Lower lobe of right lung (tissue), 2 donors: ENCODE measurements at places on chromosomes 3 and 15.

- DNase-seq, result no peak
Measured at GRCh38 chr3:65762235-65762580, 276.5 kb downstream of the MAGI1 start.

DNA sequence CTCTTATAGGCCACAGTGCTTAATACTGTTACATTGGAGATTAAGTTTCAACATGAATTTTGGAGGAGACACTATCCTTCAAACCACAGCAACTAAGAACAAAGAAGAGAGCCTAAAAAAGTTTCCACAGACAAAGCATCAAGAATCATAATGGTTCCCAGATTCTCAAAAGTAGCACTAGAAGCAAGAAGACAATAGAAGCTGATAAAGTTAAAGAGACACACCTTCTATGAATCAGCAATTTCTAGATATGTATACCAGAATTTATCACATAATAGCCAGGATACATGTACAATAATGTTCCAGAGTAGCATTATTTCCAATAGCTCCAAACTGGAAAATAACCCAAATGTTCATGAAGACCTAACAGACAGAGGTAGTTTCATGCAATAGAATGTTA, 12.2 kb downstream of the NKIRAS1 start:
- DNase-seq, result no peak

GRCh38 chr3:72131899-72132298, 347.0 kb upstream of the PROK2 start:
- no peak for DNase-seq

DNA sequence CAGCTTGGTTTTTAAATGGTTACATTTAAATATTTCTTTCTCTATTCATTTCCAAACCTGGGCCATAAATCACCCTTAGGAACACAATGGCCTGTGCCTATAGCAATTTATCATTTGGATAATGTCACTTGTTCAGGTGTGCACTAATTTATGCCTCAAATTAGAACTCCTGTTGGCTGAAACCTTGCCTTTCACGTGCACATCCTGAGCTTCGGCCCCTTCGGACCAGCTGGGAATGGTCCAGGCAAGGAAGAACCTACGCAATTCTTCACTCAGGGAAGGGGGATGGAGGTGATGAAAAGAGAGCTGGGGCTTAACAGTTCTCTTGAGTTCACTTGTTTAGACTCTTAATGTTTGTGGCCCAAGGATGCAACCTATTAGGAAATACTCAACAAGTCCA, 324.1 kb upstream of the ICE2 start:
- DNase-seq, result no peak

DNA sequence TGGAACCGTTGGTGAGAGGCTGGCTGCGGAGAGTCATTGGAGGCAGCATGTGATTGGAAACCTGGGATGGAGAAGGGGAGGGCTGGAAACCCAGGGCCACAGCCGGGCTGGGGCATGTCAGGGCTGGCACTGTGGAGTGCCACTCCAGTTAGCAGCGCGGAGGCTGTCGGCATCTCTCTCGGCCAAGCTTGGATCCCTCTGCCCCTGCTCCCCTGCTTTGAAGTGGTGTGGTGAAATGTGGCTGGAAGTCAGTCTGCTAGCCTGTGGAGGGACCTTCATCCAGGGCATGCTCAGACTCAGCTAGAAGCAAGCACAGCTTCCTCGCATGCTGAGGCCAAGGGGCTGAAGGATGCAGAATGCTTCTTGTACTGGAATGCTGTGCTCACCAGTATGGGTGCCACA, 13.5 kb downstream of the SLCO3A1 start:
- peak; percentile 82 for DNase-seq

DNA sequence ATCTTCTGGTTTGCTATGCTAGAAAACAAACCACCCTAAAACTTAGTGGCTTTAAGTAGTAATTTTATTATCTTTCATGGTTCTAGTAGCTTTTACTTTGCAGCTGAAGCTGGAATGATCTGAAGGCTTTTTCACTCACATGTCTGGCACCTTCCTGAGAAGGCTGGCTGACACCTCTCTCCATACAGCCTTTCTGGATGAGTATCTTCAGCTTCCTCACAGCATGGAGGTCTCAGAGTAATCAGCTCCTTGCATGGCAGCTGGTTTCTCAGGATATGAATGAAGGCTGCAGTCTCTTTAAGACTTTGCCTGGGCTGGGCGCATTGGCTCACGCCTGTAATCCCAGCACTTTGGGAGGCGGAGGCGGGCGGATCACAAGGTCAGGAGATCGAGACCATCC, 50.0 kb downstream of the TNIK start:
- no peak for DNase-seq

GRCh38 chr3:30693470-30694120, 87.2 kb downstream of the TGFBR2 start:
- DNase-seq, result no peak

DNA sequence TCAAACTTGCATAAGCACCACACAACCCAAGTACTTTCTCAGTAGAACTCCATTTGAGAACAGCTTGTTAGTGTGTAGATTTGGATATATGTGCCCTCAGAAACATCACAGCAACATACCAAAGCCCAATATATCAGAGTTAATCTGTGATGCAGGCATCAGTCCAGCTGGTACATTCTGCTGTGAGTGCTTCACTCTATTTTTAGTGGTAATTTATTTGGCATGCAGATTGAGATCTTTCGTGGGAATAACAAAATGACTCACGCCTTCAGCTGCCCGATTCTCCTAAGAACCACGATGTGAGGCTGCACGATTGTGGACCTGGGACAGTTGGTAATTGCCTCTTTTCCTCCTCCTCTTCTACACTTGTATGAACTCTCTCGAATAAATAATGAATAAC, 730.7 kb downstream of the SQOR start:
- DNase-seq, result no peak

DNA sequence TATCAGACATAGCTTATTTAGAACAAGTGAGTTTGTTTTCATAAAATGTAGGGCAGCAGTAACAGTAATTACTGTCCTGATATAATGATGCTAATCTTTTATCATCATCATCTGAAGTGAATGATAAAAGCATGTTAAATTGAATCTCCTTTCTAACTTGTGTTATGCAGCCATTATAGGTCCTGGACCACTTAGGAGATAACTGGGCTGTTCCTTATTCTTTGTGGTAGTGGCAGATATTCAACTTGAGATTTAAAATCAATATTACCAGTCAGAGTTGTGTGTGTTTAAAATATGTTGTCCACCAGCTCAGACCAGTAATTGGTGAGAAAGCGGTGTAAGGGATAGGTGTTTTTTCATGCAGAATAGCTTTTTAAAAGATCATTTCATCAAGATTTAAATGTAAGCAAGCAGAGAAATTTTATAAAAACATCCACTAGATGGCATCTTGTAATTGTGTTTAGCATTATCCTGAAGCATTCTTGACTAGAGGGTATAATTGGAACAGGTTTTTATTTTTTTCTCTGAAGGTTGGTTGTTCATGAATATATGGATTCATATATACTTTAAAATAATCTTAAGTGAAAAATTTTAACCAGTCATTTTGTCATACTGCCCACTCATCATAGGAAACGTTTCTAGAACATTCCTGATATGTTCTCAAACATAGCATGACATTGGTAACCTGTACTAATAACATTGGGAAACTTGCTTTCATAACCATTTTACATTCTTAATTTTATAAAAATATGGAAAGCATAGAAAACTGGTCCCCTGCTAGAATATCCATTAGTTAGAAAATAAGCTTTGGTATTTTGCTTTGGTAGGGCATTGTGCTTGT, 153.9 kb downstream of the BBX start:
- DNase-seq, result no peak

- no peak for DNase-seq
Measured at GRCh38 chr3:157541506-157542236, 38.5 kb upstream of the VEPH1 start.

GRCh38 chr3:185381320-185382058, 18.6 kb downstream of the MAP3K13 start:
- no peak for DNase-seq

DNA sequence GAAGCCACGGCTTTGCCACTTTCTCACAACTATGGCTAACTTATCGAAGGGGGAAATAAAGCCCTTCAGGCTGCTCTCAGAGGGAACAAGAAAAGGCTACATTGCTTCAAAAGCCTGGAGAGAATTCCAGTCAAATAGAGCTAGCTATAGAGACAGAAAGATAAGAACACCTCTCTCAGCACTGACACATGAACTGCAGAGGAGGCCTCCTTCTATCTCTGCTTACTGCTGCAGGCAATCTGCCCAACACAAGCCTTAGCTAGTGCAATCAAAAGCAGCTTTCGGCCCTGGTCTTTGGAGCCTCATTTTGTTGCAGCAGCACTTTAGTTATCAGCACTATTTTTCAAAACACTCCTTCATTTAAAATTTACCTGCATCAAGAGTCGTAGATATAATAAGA, 118.4 kb upstream of the ROBO1 start:
- no peak for DNase-seq

DNA sequence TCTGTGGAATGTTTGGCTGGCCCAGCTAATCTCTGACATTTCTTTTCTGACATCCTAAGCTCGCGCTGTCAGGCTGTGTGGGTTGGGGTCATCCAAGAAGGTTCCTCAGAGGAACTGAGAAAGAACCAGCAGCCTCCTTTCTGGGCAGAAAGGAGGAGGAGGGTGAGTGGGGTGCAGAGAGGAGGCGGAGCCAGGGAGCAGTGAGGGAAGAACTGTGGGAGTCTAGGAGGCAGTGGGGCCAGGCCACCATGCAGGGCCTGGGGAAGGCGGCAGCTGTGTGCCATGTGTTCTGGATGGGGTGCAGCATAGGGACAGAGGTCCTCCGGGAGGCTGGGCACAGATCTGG, 5.3 kb downstream of the SEMA7A start:
- no peak for DNase-seq

GRCh38 chr3:186489507-186489906, 54.7 kb downstream of the CRYGS start:
- DNase-seq, result no peak

GRCh38 chr15:47866446-47866845, 149.1 kb downstream of the SEMA6D start:
- no peak for DNase-seq

- no peak for DNase-seq
Measured at GRCh38 chr15:96160269-96160668, 170.2 kb upstream of the NR2F2 start.

DNA sequence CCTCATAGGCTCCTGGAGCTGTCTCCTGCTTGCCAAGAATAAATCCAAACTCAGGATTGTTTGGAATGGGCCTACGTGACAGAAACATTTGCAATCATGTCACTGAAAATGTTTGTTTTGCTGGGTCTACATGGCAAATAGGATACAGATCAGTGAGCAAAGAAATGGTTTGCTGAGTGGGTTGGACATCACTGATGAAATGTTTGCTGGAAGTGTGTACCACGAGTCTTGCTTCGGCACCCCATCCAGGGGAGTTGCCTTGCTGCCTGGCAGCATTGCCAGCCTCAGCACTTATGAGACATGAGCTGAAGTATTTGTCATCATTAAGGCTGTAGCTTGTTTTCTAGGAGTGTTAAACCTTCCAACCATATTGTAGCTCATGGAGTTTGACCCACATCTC, 213.3 kb upstream of the CFAP20DC start:
- DNase-seq, result no peak

- peak; percentile 78 for DNase-seq
Measured at GRCh38 chr15:99409097-99409473, 156.7 kb upstream of the MEF2A start.

- DNase-seq, result no peak
Measured at GRCh38 chr3:72635551-72635950, 212.7 kb downstream of the SHQ1 start.

DNA sequence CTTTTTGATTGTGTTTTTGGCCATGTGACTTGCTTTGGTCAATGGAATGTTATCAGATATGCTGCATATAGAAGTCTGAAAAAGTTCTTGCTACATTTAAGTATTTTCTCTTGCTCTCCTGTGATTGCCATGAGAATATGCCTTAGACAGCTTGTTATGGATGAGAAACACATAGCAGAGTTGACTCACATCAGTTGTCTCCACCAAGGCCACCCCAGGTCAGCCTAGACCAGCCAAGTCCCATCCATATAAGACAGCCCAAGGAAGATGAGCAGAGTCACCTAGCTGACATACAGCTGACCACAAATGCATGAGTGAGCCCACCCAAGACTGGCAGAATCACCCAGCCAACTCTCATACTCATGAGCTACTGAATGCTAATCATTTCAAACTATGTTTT, 153.0 kb downstream of the THRB start:
- no peak for DNase-seq

- DNase-seq, result no peak
Measured at GRCh38 chr3:193711523-193711963, 118.5 kb downstream of the OPA1 start.

DNA sequence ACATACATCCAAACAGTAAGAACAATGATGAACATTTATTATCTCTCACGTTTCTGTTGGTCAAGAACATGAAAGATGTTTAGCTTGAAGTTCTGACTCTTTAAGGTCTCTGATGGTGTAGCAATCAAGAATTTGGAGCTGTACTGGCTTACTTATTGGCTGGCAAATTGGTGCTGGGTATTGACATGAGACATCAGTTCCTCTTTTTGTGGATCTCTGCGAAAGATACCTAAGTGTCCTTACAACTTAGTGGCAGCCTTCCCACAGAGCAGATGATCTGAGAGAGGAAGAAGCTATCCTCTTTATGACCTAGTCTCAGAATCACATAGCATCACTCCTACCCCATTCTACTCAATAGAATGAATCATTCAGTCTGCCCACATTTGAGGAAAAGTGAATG, 309.8 kb upstream of the DCBLD2 start:
- no peak for DNase-seq

- DNase-seq, result no peak
Measured at GRCh38 chr3:157469561-157470294, 33.1 kb downstream of the PTX3 start.

- DNase-seq, result no peak
Measured at GRCh38 chr3:23668430-23668904, 137.3 kb upstream of the UBE2E1 start.

GRCh38 chr3:53354945-53355498, 7.7 kb upstream of the DCP1A start:
- no peak for DNase-seq

DNA sequence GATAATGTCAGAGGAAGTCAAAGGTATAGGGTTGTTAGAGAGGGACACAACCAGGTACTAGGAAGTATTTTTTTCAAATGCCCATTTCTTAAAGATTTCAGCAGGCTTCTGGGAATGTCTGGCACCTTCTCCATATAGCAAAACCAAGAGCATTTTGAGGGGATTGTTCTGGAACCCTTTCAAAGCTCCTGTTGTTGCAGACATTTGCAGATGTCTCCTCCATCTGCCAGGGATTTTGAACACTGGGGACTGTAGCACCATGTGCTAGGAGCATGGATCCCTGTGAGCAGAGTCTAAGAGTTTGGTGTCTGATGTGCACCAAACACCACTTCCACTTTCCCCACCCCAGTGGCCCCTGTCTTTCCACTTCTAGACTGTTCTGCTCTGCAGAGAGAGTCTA, 206.0 kb upstream of the KBTBD8 start:
- DNase-seq, result no peak

DNA sequence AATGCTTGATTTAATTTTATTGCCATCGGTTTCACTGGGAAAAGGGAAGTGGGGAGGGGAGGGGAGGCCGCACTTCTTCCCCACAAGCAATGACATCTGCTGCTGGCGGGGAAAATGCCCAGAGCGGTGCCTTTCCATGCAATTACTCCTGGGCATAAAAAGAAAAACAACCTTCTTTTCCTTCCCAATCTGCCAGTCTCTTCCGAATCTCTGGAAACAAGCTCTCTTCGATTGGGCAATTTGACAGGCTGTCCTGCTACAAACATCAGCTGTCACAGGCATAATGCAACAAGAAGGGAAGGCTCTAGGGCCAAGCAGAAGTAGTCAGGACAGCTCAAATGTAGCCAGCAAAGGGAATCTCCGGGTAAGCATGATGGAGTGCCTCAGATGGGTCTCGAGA, 93.4 kb upstream of the STRIT1 start:
- no peak for DNase-seq
